ENCODE measurements at places on chromosomes 6 and 20.

- DNase-seq = no peak
Measured at GRCh38 chr6:157172830-157173536, 150.3 kb downstream of the TMEM242 start.

GRCh38 chr6:108078191-108078590 is 3.6 kb upstream of the OSTM1 start:
- no peak for DNase-seq

DNA sequence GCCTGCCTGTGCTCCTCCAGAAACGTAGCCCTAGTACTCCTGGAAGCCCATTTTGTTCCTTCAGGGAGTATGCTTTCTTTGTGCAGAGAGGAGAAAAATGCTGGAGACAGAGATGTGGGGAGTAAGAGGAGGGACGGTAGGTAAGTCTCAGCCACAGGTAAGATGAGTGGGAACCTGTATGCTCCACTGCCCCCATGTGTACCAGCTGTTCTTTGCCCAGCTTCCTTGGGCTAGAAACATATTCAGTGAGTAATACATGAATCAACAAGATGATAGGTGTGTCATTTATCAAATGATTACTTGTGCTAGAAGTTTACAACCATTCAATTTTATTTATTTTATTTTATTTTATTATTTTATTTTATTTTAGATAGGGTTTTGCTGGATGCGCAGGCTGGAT is 13.6 kb upstream of the CEP85L start:
- no peak for DNase-seq

DNA sequence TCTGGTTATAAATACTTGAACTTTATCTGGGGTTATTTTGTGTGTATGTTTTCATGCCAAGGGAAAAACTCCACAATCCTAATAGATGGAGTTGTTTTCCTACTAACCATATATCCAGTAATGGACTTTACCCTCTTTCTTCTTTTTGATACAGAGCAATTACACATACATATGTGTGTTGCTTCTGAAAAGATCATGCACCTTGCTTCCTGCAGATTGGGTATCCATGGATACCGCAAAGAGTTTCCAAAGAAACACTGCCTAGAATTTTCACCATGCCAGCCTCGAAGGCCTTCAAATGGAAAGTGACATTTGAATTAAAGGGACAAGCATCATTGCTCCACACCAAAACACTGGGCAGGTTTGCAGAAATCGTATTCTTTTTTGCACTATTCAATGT is 26.8 kb downstream of the HDDC2 start:
- no peak for DNase-seq

DNA sequence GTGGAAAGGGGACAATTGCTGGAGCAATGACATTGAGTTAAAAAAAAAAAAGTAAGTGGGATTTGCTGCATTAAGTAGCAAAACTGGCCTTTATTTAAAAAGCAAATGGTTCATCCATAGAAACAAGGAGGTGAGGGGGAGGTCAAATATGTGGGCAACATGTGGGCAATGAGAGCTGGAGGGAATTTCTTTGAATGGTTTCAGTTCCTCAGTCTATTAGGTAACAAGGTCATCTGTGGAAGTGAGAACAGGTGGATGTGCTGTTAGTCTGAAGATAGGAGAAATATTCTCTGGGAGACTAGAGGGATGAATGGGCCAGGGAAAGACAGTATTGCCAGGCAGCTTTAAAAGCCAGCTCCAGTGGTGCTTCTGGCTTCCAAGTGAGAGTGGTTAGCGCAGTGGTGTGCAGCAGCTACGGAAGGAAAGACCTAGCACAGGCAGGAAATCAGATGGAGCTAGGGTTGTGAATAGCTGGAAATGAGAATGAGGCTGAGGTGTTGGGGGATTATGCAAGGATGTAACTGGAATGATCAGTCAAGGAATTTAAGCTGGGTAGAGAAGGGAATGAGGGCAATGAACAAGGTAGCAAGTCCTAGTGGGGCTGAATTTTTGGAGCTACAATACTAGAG is 727.6 kb downstream of the PTPRT start:
- DNase-seq = no peak

DNA sequence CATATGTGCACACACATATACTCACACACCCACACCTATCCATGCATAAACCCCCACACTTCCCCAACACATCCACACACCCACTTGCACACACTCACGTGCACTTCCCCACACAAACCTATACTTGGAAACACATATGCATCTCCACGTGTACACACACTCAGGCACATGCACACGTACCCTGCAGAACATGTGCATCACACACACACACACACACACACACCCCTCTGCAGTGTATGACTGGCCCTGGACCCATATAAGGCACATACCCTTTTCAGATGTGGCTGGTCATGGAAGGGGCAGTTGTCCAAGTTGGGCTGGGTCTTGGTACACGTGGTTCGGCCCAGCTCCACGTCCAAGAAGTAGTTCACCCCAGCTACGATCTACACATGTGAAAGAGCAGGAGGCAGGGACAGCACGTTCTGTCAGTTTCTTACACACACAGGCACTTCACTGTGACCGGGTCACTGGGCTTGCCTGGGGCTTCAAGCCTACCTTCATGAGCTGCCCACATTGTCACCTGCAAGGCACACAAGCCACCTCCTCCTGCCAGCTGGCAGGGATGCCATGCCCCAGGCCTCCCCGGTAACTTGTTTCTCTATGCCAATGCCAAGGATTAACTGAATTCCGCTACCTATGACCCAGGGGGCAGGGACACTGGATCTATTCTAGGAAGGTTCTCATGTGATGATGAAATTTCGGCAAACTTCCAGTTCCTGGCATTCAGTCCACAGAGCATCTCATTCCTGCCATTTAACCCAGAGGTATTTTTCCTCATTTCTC is 2.6 kb downstream of the CST3 start:
- no peak for DNase-seq

GRCh38 chr20:33460711-33461110 is 17.1 kb upstream of the SNTA1 start:
- DNase-seq = no peak

DNA sequence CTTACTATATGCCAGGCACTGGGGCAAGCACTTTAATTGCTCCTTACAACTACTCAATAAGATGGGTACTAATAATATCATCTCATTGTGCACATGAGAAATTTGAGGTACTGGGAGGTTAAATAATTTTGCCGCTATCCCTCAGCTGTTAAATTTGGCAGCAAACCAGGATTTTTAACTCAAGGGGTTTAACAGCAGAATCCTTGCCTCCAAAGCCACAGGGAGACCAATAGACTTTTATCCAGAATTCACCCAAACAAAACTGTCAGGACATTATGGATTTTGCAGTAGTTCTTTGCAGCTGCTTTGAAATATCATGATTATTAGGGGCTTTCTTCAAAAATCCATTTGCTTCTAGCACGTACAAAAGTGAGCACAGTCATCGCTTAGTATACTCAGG is 136.2 kb downstream of the RPS12 start:
- DNase-seq = no peak

DNA sequence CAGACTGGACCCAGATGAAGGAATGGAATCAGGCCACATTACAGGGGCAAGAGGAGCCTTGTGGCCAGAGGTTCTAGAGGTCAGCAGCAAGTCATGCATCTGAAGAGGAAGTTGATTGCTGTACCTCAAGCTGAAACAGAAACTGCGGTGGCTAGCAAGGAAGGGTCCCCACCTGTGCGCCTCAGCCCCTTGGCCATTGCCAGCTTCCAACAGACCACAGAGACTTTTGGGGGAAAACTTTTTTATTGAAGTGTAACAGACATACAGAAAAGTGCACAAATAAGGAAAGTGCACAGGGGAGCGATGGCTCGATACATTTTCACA is 26.8 kb upstream of the SLC9A8 start:
- DNase-seq = no peak

- DNase-seq = no peak
Measured at GRCh38 chr20:23753589-23753988, 2.9 kb upstream of the CST1 start.

- DNase-seq = no peak
Measured at GRCh38 chr20:4153251-4153650, 137.9 kb upstream of the RNF24 start.

- no peak for DNase-seq
Measured at GRCh38 chr20:18822832-18823231, 9.2 kb downstream of the SCP2D1 start.

- no peak for DNase-seq
Measured at GRCh38 chr6:36266913-36267644, 2.8 kb upstream of the PNPLA1 start.

DNA sequence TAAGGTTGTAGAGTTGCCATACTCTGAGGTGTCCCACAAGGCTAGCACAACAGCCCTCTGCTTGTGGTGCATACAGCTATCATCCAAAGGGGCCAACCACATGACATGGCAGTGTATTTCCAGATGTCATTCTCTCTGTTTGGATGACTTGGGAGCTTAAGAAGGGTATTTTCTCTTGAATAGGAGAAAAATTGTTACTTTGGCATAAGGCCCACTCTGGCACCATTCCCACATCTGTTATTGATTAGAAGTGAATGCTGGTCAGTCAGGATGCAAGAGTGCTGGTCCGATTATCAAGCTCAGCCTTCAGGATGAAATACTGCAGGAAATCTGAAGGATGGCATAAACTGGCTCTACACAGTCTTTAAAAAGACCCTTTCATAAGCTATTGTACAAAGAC is 83.6 kb upstream of the C20orf144 start:
- no peak for DNase-seq

DNA sequence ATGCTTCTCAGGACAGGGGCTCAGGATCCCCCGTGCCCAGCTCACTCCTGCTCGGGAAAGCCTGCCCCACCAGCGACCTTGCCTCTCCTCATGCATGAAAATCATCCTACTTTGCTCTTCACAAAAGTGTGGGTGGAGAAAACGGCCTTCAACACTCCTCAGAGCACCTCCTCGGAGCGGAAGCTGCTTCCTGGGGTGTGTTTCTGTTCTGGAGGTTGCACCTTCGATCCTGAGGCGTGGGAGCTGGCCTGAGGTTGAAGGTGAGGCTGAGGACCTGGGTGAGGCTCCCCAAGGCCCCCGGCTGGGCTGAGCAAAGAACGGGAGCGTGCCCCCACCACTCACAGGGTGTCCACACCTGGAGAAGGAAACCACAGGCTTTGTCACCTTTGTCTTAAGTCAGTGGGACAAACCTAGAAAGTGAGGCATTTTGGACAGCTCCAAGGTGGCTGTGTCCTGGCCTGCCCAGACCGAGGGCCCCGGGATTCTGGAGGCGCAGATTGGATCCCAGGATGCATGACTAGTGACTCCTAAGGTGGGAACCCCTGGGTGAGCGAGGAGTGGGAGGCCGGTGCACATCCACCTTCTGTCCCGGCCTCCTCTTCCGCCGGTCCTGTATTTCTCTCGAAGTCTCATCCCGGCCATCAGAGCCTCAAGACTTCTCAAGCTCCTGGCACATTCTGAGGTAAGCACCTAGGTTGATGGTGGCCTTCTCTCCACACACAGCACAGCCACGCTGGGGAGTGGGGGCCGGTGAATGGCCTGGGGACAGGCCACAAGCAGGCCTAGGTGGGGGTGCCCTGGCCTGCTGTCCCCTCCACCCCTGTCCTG is 104.7 kb downstream of the TMEM242 start:
- no peak for DNase-seq

GRCh38 chr6:135994857-135995544 is 143.5 kb downstream of the PDE7B start:
- no peak for DNase-seq
